ENCODE measurements at places on chromosomes 12 and 14. TPM values are rescaled to one million over a fixed set of nuclear protein-coding genes. Genes with fewer than 3 reads are reported as not detected.

TSPAN19 gene
- total RNA-seq = not detected

SLC25A21 gene
- 1.9 TPM for total RNA-seq

SLC25A47 gene
- not detected for total RNA-seq

PRH2 gene
- total RNA-seq = not detected

WNT5B gene
- 0.43 TPM for total RNA-seq

SLC39A2 gene
- 0.48 TPM for total RNA-seq

UBE3B gene
- total RNA-seq = 36.1 TPM

PPP4R4 gene
- 24.6 TPM for total RNA-seq

CISTR gene
- total RNA-seq = not detected

OSGEP gene
- 16.2 TPM for total RNA-seq

CHST11 gene
- total RNA-seq = 27.2 TPM

PGF gene
- 48.4 TPM for total RNA-seq

KRR1 gene
- 26.9 TPM for total RNA-seq

SP7 gene
- total RNA-seq = not detected

NTN4 gene
- 108 TPM for total RNA-seq

P2RX2 gene
- total RNA-seq = not detected

OASL gene
- 1.1 TPM for total RNA-seq

TGFB3 gene
- 0.48 TPM for total RNA-seq

GALNT6 gene
- total RNA-seq = 61.9 TPM

APOF gene
- total RNA-seq = not detected

TAS2R13 gene
- total RNA-seq = 0.48 TPM

FGF6 gene
- not detected for total RNA-seq

KRT85 gene
- total RNA-seq = not detected

LRRC43 gene
- total RNA-seq = 0.72 TPM

AICDA gene
- total RNA-seq = 0.48 TPM

GARIN6 gene
- total RNA-seq = not detected

ENDOU gene
- total RNA-seq = not detected

SLC2A13 gene
- total RNA-seq = 7.5 TPM

RNASE13 gene
- not detected for total RNA-seq

TRIM9 gene
- not detected for total RNA-seq

KNTC1 gene
- 7.5 TPM for total RNA-seq

IFI27 gene
- total RNA-seq = 30.7 TPM

All from tracheal epithelial cell (primary cell).